Skin of body (tissue), 3 donors: ENCODE measurements at places on chromosomes 7 and 10. TPM values are rescaled to one million over a fixed set of nuclear protein-coding genes. Genes with fewer than 3 reads are reported as not detected.

PRRT4 gene
- total RNA-seq: 4.1 TPM

GPC2 gene
- total RNA-seq: 3.9 TPM

FBXL13 gene
- total RNA-seq: 2.8 TPM

ZNF239 gene
- 5.6 TPM for total RNA-seq

LAMB4 gene
- total RNA-seq: 14.4 TPM

GTPBP10 gene
- 13.3 TPM for total RNA-seq

GBX1 gene
- total RNA-seq: 0.30 TPM

MPP7 gene
- 15.9 TPM for total RNA-seq

CYP2C8 gene
- 0.30 TPM for total RNA-seq

OPN1SW gene
- total RNA-seq: not detected
